ENCODE measurements at places on chromosomes 3 and 15.

- no peak for DNase-seq
Observed at GRCh38 chr3:155407331-155407730, 113.8 kb upstream of the STRIT1 start.

DNA sequence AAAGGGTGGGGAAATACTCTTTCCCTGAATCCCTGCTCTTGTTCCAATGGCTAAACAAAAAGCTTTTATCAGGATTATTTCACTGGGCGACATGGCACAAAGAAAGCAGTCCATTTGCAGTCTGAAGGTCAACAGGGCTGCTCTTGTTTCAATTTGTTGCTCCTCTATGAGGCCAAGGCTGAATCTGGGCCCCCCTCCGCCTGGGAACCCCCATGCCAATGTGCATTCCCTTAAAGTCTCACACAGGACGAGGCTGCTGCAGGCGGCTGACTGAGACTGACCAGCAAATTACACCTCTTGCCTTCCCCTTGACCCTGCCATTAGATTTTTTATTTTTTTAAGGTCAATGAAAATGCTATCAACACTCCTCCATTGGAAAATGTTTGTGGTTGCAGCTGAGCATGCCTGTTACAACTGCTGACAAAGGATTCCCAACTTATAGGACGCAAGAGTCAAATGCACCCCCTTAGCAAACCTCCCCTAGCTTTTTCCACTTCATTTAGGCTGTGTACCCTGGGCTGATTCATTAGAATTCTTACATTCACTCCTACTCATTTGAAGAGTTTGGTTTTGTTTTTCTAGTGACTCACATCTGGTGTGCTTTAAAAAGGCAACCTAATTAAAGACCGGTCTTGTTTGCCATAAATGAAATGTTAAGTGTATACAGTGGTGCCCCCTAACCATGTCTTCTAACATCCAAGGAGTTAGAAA is 60.8 kb upstream of the ARHGEF3 start:
- peak; percentile 19 for DNase-seq

GRCh38 chr3:197795200-197795599 is 4.1 kb downstream of the LRCH3 start:
- peak; percentile 56 for DNase-seq

DNA sequence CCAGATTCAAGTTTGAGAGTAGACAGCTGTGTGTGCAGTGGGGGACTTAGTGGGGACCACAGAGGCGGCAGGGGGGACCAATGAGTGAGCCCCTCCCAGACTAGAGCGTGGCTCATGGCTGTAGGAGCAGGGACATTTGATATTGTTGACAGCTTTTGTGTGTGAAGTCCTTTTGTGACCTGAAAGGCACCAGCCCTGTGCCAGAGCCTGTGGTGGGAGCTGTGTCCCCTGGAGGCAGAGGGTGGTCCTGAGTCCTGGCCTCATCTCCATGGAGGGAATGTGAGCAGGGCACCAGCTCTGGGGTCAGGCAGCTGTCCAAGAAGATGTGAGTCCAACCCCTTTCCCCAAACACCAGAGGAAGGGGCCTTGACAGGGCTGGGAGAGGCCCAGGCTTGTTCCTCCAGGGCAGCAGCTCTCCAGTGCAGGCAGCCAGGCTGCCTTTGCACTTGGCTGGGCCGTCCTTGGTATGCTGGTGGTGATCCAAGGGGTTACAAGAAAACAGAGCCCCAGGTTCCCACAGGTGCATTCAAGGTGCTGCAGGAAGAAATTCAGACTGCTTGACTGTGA is 10.1 kb upstream of the C3orf22 start:
- DNase-seq: no peak

DNA sequence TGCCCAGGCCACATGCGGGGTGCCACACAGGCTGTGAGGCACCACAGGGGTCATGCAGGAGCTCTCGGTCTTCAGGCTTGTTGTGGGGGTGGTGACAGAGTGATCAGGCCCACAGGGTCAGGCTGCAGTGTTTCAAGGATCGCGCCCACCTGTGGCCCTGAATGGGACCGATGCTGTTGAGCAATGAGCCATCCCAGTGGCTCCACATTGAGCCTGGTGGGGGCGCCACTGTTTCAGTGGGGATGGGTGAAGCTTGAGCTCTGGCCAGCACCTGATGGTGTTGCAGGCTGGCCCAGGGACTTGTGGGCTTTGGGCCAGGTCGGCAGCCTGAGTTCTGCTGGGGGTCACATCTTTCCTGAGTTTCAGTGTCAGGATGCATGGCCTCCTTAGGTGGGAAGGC is 230.1 kb downstream of the UBE3A start:
- no peak for DNase-seq

DNA sequence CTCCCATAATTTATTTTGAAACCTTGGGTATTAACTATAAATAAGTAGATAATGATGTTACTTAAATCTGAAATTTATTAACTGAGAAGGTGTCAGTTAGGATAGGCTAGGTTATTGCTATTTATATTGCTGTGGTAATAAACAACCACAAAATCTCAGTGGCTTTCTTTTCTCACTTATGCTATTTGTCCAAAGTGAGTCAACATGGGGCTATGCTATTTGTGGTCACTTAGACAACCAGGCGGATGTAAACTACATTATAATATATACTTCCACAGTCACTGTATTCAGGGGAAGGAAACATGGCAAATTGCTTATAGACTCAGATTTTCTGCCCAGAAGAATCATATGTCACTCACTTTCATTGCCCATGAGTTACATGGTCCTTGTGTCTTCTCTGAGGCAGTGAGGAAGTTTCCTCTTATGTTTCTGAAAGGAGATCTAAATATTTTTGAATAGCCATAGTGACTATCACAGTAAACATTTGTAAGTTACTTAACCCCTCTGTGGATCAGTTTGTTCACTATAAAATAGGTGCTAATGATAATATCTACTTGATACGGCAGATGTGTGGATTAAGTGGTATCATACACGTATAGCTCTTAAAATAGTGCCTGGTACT is 19.8 kb downstream of the HMG20A start:
- peak; percentile 17 for DNase-seq

DNA sequence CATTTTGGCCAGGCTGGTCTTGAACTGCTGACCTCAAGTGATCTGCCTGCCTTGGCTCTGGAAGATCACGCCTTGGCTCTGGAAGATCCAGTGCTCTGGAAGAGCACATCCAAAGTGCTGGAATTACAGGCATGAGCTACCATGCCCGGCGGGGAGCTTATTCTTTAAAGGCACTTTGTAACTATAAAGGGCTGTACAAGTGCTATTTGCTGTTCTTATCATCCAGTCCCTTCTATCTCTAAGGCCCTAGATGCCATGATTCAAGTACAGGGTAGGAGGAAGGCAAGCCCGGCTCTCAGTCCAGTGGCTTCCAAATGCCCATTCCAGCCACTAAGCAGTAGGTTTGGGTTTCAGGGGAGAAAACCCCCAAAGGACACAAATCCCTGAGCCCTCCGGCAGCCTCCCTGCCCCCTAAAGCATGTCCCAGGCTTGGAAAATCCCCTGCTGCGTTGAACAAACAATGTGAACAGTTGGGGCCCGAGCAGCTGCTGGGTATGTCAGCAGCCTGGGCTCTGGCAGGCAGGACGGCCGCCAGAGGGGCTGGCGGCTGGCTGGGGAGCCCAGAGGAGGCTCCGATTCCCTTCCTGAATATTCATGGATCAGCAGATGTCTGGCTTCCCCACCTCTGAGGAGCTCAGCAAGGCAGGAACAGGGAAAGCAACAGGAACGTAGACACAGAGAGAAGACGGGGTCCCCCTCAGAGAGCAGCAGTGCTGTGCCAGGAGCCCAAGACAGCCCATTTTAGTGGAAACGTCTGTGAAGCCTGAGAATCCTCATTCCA is 7.7 kb downstream of the IGDCC4 start:
- DNase-seq: no peak

DNA sequence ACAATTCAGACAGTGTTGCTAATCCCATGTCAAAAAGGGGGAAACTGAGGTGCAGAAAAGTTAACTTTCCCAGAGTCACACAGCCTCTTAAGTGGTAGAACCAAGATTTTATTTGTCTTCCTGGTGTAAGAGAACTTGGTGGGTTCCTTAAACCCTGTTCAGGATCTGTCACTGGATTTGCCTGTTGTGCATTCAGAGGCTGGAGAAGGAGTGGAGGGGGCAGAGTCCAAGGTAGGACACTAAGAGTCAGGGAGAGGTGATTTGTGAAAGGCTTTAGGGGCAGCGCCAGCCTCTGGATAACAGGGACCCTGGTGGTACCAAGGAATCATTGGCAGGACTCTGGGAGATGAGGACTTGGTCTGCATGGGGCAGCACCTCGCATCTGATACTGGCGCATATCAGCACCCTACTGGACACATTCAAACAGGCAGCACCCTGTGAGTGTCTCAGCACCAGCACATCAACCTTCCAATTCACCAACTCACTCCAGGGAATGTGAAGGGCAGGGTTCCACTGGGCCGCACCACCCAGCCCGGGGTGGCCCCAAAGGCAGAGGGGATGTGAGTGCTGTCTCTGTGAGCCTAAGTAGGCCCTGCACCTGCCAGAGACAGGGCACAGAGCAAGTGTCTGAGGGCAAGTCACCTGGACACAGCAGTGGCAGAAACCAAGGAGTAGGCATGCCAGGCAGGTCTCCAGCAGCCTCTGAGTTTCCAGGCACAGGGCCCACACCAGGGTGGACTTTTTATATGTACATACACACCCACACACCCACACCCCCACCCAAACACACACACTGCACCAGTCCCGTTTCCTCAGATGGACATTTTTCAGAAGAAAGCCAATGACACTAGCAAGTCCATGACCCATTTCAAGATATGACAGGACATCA is 71.6 kb downstream of the LIPC start:
- no peak for DNase-seq

DNA sequence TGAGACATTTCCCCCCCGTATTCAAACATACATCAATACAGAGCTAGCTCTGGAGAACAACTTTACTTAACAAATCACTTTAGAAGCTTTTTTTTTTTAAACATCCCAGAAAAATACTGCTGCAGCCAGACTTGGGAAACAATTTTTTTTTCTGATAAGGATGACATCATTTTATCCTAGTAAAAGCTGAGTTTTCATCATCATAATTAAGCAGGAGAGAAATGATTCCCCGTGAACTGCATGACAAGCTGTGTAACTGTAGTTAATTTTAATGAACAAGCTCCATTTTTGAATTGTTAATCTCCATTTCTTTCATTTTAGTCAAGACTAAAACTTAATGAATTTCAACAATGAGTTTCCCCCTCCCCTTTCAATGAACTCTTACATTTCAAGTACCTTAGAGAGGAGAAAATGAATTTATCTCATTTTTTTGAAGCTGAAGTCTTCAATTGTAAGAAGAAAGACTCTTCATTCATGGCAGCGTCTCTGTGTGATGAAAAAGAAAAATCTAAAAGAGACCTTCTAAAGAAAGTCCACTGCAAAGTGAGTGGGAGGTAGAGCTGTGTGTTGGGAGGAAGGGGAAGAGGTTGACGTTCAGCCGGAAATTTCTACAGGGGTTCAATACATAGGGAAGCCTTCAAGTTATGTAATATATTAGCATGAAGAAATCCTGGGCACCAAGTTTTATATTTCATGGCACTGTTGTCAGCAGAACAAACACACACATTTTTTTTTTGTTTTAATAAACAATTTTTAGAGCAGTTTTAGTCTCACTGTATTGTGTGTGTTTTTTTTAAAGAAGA is 31.7 kb downstream of the HES1 start:
- no peak for DNase-seq

GRCh38 chr3:69121950-69122349 is 445 bp downstream of the LMOD3 start:
- no peak for DNase-seq

DNA sequence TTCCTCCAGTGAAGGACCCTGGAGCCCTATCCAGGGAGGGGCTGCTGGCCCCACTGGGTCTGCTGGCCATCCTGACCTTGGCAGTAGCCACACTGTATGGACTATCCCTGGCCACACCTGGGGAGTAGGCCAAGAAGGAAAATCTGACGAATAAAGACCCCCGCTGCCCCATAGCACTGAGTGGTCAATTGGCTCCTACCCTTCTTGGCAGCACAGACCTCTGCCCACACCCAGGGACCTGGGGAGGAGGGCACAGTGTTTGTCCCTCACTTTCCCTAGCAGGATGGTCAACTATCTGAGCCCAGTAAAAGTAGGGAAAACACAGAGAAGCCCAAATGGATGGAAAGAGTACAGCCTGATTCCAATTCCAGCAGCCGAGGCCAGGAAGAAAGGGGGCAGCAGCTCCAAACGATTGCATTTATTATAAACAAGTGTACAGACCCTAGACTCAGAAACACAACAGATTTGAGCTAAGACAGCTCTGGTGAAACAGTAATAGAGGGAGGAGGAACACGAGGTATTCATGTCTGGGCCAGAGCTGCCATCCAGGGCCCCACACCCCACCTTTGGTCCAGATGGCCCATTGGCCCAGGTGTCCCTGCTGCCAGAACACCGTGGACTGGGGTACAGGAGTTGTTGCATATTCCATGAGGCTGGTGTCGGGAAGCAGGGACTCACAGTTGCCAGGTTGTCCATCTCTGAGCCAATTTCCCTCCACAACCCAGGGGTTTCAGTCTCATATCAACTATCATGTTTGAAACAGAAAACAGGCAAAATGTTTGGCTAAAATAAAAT is 21.1 kb downstream of the ATRIP start:
- no peak for DNase-seq

All from AG08396 (cell line).